H54 (cell line): ENCODE measurements at places on chromosomes 4 and X.

DNA sequence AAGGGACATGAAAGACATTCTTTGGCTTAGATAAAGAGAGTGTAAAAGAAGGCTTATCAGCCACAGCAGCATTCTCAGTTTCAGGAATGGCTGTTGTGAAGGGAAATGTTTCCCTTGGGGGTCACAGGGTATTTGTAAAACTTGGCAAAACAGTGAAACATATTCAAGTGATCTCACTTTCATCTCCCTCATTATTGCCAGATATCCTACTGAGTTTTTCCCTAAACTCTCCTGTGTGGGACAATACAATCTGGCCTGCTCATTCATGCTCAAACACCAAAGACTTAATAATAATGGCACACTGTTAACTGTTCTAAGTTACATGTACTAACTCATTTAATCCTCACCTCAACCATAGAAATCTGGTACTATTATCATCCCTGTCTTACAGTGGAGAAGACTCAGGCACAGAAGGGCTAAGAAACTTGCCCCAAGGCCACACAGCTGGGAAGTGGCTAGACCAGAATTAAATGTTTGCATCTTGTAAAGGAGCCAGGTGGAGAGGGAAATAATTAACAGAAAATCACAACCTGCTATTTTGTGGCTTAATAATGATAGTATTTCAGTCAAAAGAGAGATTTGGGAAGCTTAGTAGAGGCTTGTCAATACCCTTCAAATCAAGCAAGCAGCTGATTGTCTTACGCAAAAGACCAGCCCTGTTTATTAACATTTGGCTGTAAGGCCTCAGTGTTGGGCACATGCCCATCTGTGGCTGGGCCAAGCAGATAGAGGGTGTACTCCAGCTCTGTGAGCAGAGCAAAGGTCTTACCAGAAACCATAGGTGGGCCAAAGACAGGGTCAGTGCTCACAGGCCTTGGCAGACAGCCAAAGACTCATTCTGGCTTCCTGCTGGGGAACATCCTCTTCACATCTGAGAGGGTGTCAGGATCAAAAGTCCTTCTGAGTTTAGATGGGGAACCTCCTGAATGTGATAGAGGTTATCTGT, 17.3 kb downstream of the SMPX start:
- DNase-seq = no peak

GRCh38 chr4:40256817-40257216, 60.0 kb downstream of the RHOH start:
- no peak for DNase-seq

GRCh38 chrX:103554687-103555424, 30.5 kb upstream of the TCEAL4 start:
- no peak for DNase-seq

- no peak for DNase-seq
These were observed 67.5 kb downstream of the AGTR2 start for GRCh38 chrX:116238093-116238492.

- no peak for DNase-seq
These were observed 30.3 kb downstream of the AMMECR1 start for GRCh38 chrX:110287605-110288004.

DNA sequence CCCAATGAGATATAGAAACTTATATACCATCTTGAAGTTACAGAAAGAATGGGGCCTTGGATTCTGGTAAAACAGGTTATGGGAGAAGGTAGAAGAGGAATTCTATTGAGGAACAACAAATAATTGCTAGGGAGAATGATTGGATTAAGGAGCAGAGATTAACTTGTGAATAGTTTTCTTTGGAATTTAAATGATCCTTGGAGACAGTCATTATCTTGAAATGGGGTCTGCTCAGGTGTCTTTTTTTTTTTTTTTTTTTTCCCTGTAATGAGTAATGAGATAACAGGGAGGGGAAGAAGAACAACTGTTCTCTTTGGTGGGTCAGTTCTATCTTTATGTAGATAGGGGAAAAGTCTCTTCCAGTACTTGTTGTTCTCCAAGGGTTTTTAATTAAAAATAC, 1406.0 kb downstream of the RPA4 start:
- no peak for DNase-seq

GRCh38 chr4:144056800-144057199, 37.6 kb upstream of the GYPB start:
- DNase-seq = no peak

GRCh38 chrX:110915570-110915969, 120.0 kb upstream of the CHRDL1 start:
- DNase-seq = no peak

DNA sequence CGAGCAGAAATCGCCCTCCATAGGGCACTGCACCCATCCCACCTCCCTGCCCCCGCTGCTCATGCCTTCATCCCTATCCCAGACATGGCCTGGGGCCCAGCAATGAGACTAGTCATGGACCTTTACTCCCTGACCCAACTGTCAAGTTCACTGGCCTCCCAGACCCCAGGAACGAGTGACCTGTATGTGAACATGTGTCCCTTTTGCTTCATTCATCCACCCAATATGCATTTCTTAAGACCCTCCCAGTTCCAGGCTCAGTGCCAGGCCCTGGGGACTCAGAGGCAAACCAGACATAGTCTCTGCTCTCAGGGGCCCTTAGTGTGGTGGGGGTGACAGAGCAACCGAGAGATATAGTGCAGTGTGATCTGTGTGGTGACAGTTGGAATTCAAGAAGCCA, 67.0 kb downstream of the EFNB1 start:
- no peak for DNase-seq
